ENCODE measurements at places on chromosomes 2 and 18.

- DNase-seq: no peak
These were observed 189.3 kb downstream of the CLIP4 start for GRCh38 chr2:29304399-29305060.

GRCh38 chr2:84881581-84882413, 913 bp upstream of the TRABD2A start:
- peak; percentile 81 for DNase-seq

- no peak for DNase-seq
These were observed 629.3 kb downstream of the NRXN1 start for GRCh38 chr2:50402654-50402960.

- DNase-seq: no peak
These were observed 916 bp downstream of the CETN1 start for GRCh38 chr18:581096-581495.

- DNase-seq: no peak
These were observed 39.9 kb downstream of the CYRIA start for GRCh38 chr2:16625759-16626158.

DNA sequence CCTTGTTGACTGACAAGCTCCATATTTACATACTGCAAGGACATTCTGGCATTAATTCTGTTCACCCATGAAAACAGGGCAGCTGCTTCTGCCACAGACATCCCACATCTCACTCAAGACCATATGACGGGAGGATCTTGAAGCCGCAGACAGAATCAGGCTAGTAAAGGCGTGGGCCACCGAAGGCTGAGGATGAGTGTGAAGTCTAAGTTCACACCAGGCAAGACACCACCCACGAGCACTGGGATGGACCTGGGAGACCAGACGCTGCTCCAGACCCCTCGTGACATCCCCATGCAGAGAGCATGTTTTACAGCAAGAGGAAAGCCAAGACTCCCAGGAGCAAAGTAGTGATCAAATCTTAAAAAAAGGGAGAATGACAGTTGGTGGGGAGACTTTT, 3.2 kb downstream of the FHL2 start:
- DNase-seq: no peak

DNA sequence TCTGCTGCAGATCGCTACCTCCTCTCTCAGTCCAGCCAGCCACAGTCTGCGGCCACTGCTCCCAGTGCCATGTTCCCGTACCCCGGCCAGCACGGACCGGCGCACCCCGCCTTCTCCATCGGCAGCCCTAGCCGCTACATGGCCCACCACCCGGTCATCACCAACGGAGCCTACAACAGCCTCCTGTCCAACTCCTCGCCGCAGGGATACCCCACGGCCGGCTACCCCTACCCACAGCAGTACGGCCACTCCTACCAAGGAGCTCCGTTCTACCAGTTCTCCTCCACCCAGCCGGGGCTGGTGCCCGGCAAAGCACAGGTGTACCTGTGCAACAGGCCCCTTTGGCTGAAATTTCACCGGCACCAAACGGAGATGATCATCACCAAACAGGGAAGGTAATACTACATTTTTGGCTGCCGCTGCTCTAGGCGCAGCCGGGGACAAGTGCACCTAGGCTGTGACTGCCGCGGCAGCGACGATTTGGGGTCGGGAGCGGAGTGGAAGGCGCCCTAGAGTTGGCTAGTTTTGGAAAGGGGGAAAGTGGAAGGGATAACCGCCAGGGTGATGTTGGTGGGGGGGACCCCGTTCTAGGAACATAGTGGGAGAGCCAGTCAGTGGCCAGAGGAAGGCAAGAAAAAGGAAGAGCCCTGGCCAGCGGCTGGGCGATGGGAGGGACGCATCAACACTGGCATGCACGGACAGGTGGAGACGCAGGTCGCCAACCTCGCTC, 776 bp downstream of the TBR1 start:
- no peak for DNase-seq

DNA sequence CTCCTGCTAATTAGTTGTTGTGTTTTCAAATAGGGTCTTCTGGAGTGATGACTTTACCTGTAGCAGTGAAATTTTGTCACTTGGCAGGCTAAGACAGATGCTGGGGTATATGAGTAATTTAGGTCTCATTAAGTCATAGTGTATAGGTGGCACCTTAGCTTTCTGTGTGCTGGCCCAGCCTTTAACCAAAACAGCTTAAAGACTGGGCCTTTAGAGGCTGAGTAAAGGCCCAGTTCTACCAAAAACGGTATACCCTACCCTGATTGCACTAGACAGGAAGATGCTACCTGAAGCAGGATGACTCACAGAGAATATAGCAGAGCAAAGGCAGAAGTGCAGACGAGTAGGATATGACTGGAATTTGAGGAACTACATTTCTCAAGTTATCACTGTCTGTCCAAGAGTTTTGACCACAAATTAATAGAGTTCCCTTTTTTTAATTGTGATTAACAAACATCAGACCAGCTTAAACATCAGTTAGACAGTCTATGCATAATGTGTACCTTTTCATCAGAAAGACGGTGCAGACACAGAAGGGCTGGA, 337.9 kb upstream of the SALL3 start:
- no peak for DNase-seq

DNA sequence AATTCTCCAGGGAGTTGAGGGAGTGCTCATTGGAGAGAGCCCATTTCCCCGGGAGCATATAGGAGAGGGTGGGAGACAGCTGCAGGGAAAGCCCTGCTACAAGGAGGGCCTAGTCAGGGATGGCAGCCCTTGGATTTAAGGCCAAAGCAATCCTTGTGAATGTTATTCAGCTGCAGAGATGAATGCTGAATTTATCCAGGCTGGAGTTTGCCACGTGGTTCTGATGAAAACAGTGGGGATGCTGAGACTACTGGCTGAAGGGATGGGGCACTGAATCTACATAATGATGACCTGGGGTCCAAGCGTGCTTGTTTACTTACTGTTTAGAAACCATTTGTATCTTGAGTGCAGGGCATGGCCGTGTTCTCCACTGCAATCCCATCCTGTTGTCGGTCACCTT, 35.6 kb upstream of the RNF149 start:
- no peak for DNase-seq

DNA sequence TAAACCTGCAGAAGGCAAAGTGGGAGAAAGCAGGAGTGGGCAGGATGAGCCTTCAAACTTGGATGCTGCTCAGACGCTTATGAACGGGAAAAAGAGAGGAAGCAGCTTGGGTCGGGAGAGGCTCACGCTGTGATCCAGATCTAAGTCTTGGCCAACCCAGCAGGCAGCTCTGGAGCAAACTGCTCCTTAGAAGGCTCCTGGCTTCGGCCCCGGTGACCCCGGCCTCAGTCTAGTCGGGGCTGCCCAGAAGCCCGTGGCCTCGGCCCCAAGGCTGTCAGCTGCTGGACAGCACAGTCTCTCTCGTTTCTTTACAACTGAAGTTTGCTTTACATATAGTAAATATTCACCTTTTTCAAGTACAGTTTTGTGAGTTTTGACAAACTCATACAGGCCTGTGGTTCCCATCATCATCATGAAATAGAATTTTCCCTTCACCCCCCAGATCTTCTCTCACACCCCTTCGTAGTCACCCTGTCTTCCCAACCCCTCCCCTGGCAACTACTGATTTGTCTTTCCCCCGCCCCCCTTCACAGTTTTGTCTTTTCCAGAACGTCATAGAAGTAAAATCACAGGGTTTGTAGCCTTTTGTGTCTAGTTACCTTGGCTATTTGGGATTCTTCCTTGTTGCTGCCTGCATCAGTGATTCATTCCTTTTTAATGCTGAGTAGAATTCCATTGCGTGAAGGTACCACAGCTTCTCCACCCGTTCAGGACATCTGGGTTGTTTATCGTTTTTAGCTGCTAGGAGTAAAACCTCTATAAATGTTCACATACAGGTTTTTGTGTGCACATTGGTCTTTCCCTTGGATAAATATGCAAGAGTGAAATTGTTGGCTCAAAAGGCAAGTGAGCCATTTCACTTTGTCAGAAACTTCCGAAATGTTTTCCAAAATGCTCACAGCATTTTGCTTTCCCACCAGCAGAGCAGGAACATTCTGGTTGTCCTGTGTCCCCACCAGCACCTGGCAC, 35.1 kb downstream of the MYO7B start:
- no peak for DNase-seq

GRCh38 chr2:47069628-47070154, 85.4 kb downstream of the STPG4 start:
- DNase-seq: no peak

DNA sequence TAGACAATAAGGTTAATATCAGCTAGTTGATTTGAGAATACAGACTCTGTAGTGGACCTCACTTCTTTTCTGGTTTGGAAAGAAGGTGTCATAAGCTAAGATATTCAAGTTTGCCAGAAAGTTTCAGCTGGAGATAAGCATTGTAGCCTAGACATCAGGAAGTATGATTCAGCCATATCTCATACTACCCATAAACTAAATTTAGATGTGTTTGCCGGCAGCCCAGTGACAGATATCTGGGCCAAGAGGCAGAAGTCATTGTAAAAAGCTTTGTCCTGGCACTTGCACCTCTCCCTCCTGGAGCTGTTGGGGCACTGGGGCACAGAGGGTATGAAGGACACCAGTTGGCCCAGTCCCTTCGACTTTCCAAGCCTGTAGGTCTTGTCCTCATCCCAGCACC, 128.0 kb downstream of the EPHA4 start:
- DNase-seq: no peak

GRCh38 chr2:232234922-232235615, 143.5 kb upstream of the ALPP start:
- no peak for DNase-seq

- DNase-seq: no peak
These were observed 2.1 kb downstream of the EML6 start for GRCh38 chr2:54725343-54726099.

DNA sequence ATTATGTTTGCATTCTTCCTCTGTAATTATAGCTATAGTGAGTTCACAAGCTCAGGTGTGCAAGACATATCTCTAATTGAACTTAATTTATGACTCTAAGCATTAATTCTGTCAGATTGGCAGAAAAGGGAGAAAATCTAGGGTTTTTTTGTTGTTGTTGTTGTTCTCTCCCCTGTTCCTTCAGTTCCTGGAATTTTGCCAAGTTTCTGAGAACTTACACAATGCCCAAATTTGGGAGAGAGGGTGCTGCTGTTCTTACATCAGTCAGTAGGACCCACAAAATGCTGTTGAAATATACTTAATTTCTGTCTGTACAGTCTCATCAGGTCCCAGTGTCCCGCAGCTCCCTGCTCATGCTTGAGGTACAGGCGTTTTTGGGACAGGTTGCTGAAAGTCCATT, 221.8 kb upstream of the RBMS1 start:
- no peak for DNase-seq

GRCh38 chr18:21914739-21915319, 174.2 kb downstream of the MIB1 start:
- no peak for DNase-seq

DNA sequence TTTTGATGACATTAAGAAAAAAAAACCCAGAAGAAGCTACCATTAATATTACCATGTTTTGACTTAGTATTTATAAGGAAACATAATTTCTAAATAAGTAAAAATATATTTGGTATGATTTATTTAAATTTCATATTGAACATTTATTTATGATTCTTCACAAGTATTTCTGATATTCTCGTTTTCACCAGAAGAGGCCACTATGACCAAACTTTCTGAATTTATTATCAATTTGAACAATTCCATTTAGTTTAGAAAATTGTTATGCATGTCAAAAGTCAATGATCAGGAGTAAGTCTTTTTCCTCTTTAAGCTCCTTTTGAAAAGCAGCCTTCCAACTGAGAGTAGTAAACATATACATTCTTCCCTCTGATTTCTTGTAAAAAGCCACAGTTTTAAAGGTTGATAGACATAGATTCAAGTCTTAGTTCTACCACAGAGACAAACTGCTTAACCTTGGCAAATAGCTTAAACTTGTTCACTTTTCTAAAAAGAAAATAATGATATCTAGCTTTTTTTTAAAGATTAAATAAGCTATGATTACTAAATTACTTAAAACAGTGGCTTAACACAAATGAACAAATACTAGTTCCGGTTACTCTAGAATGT, 329.9 kb downstream of the TRIB2 start:
- DNase-seq: no peak

GRCh38 chr18:39198376-39198775, 1632.8 kb upstream of the CELF4 start:
- no peak for DNase-seq

- no peak for DNase-seq
These were observed 234.0 kb downstream of the ZNF407 start for GRCh38 chr18:74831571-74832250.

DNA sequence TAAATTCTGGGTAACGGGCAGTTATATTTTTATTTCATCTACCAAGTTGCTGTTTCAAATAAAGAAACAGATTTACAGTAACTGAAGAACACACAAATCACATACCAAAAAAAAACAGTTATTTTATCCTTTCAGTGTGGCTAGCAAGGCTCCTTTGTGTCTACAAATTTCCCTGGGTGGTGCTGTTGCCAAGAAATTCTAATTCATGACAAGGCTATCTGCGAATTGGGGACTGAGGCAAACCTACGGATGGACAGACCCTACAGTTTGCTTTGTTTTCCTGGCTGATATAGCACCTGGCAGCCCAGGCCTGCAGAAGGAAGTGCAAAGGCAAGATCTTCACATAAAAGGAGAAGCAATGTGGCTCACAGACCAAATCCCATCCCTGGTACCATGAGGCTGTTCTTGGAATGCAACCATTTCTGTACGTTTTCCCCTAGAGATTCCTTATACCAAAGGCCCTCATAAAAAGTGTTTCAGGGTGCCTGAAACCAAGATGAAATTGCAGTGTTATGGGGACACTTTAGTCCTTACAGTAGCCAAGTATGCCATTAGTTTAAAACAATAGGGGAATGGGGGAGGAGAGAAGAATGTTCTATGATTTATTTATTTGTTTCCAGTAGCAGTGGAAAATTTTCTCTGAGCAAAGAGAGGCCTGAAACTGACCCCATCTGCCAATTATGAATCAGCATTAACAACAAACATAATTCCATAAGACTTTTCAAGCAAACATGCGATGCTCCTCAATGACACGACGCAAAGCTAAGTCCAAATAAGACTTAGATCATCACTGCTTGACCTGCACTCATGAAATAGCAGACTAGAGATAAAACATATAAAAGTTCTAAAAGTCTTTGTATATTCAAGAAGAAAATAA, 4.3 kb downstream of the KLF7 start:
- no peak for DNase-seq

DNA sequence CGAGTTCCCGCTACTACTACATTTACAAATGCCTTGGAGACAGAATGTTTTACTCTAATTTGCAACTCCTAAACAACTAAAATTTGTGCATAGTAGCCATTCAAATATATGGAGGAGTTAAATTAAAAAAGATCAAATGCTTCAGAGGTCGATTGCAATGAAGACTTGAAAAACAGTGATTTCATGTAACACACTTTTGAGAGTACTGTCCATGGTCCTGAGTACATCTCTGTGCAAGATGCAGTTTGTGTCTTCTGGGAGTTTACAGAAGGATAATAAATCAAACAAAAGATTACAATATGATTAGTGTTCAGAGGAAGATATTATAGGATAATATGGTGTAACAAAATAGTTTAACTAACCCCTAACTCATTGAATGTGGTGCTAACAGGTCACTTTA, 894.7 kb downstream of the TMEM182 start:
- no peak for DNase-seq

- no peak for DNase-seq
These were observed 15.8 kb downstream of the TMEM131 start for GRCh38 chr2:97979904-97980303.
